Fibroblast of lung (primary cell): ENCODE measurements at places on chromosomes 12 and 14. TPM values are rescaled to one million over a fixed set of nuclear protein-coding genes. Genes with fewer than 3 reads are reported as not detected.

Gene RAN
- total RNA-seq = 409 and 445 TPM in 2 replicates

Gene CLEC7A
- not detected in 2 replicates for total RNA-seq

Gene IL22
- total RNA-seq = not detected in 2 replicates

Gene STYK1
- under 0.01 TPM in 1 of 2 replicates, not detected in the other for total RNA-seq

Gene FAM216A
- total RNA-seq = 14.9 and 16.5 TPM in 2 replicates

Gene NEMF
- 61.4 and 68.9 TPM in 2 replicates for total RNA-seq

Gene R3HDM2
- 11.3 and 21.3 TPM in 2 replicates for total RNA-seq

Gene OR4E2
- total RNA-seq = not detected in 2 replicates

Gene KCNH3
- total RNA-seq = 0.17 and 0.26 TPM in 2 replicates

Gene ANG
- 5.1 and 6.4 TPM in 2 replicates for total RNA-seq

DNA sequence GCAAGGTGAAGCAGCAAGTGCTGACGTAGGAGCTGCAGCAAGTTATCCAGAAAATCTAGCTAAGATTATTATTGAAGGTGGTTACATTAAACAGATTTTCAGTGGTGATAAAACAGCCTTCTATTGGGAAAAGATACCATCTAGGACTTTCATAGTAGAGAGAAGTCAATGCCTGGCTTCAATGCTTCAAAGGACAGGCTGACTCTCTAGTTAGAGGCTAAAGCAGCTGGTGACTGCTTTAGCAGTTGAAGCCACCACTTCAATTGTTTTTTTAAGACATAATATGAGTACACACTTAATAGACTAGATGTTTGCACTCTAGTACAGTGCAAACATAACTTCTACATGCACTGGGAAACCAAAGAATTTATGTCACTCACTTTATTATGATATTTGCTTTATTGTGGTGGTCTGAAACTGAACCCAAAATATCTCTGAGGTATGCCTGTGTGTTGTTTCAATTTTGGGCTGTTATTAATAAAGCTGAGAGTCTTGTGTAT is 1026.9 kb upstream of the FOXG1 start:
- no peaks in the 10 kb centered on the region for H3K4me1 ChIP-seq
- no peaks in the 10 kb centered on the region for H3K36me3 ChIP-seq
- H3K4me3 ChIP-seq = no peak overlapping the region

DNA sequence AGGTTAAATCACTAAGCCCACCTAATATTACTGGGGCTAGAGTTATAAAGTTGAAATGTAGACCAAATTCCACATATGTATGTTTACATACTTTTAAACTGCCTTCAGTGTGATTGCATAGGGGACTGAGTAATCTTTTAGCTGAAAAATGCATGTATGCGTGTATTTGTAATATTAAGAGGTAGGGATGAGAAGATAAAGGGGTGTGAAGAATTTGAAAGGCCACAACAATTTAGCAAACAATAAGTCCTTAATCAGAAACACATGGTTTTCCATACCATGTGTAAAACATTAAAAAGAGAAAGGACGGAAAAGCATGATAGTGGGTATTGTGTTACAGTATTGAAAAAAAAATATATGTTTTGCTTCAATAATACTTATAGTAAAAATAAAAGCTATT is 919.9 kb upstream of the FLRT2 start:
- H3K27ac ChIP-seq = no peak overlapping the region
- no peaks in the 10 kb centered on the region for H3K4me1 ChIP-seq
- H3K4me3 ChIP-seq = no peak overlapping the region
- no peak for DNase-seq

- no peak overlapping the region for H3K4me3 ChIP-seq
- no peaks in the 10 kb centered on the region for H3K4me1 ChIP-seq
- no peak overlapping the region for H3K27ac ChIP-seq
- no peaks in the 10 kb centered on the region for H3K36me3 ChIP-seq
- DNase-seq = no peak
These were observed 73.8 kb upstream of the OSBPL8 start for GRCh38 chr12:76633415-76633814.

GRCh38 chr12:53419756-53420155 is 3.9 kb upstream of the AMHR2 start:
- H3K27ac ChIP-seq = no peak overlapping the region
- H3K27me3 ChIP-seq = no peaks in the 10 kb centered on the region
- H3K4me3 ChIP-seq = no peak overlapping the region
- no peaks in the 10 kb centered on the region for H3K36me3 ChIP-seq
- no peaks in the 10 kb centered on the region for H3K4me1 ChIP-seq
- DNase-seq = no peak

- H3K36me3 ChIP-seq = no peaks in the 10 kb centered on the region
- H3K27me3 ChIP-seq = no peaks in the 10 kb centered on the region
- no peak overlapping the region for H3K4me3 ChIP-seq
- no peak for DNase-seq
These were observed 286.6 kb upstream of the KITLG start for GRCh38 chr12:88866881-88867280.

DNA sequence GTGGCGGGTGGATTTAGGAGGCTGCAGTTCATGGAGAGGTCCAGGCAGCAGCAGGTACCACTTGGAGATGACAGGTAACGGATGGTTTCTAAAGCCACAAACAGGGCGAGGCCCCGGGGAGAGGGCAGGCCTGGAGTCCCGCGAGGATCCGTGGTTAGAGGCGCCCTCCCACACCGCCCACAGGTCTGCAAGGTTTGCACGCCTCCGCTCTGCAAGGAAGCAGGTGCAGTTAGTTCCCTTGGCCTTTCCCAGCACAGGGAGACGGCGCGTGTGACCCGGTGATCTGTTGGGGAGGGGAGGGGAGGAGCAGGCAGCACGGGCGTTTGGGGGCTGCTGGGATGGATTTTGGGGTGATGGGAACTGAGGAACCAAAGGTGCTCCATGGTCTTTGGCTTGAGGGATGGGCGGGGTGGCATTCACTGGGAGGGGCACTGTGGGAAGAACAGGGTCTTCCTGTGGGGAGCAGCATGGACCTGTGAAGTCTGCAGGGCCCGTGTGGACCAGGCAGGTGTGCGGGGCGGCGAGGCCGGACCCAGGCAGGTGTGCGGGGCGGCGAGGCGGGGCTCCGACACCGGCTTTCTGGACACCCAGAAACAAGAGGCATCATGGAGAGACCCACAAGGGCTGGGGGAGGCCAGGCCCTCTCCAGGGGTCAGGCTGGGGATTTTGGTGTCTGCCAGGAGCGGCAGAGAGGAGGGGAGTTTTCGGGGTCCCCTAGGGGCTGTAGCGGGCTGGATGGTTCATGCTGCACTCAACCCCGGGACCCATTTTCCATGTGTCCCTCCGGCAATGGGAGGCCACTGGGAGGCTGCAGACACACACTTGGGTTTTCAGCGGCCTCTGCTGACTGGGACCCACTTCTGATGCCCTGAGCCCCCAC is 29.1 kb downstream of the NOC4L start:
- no peak for DNase-seq
- H3K4me1 ChIP-seq = no peaks in the 10 kb centered on the region
- peaks cover 14% of the 10 kb centered on the region for H3K27me3 ChIP-seq
- no peaks in the 10 kb centered on the region for H3K36me3 ChIP-seq
- H3K4me3 ChIP-seq = no peak overlapping the region

DNA sequence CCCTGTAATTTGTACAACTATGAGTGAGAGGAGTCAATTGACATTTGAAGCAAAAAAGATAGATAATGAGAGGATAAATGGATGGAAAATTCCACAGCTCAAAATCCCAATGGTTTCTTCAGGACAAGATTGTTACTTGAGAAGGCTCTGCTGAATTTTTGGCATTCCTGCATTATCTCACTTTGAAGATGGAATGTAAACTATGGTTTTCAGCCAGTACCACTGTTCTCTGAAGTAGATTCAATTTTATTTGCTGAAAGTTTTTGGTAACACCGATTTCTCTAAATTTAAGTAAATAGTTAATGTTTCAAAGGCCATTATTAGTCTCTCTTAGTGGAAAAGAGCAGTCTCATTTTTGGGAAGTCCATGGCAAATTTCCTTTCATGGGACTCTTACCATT is 121.9 kb upstream of the SLC38A2 start:
- no peaks in the 10 kb centered on the region for H3K36me3 ChIP-seq
- peaks cover 36% of the 10 kb centered on the region for H3K4me1 ChIP-seq
- peak overlapping the region; percentile 22 for H3K4me3 ChIP-seq
- H3K27ac ChIP-seq = peak overlapping the region; percentile 72
- no peaks in the 10 kb centered on the region for H3K27me3 ChIP-seq

- no peaks in the 10 kb centered on the region for H3K4me1 ChIP-seq
- H3K27me3 ChIP-seq = peaks cover 10% of the 10 kb centered on the region
- no peaks in the 10 kb centered on the region for H3K36me3 ChIP-seq
- H3K27ac ChIP-seq = no peak within 1 kb of the TSS
- peak within 1 kb of the TSS; percentile 47 for H3K4me3 ChIP-seq
- no peak for DNase-seq
These were observed at the start of gene PTPRO for GRCh38 chr12:15322164-15323061. PTPRO (plus strand) TSS chr12:15322508.

- H3K27me3 ChIP-seq = no peaks in the 10 kb centered on the region
- H3K27ac ChIP-seq = peak overlapping the region; percentile 24
- H3K4me1 ChIP-seq = peaks cover 24% of the 10 kb centered on the region
- no peak for DNase-seq
These were observed 6.8 kb upstream of the SYNE3 start for GRCh38 chr14:95523051-95523814.

- H3K4me3 ChIP-seq = no peak overlapping the region
- H3K4me1 ChIP-seq = no peaks in the 10 kb centered on the region
- H3K27ac ChIP-seq = no peak overlapping the region
- H3K36me3 ChIP-seq = no peaks in the 10 kb centered on the region
- no peak for DNase-seq
These were observed 2.9 kb downstream of the TMEM63C start for GRCh38 chr14:77184396-77185092.

GRCh38 chr14:37384870-37385596 is 187.3 kb downstream of the MIPOL1 start:
- no peaks in the 10 kb centered on the region for H3K36me3 ChIP-seq
- H3K4me1 ChIP-seq = no peaks in the 10 kb centered on the region
- no peak for DNase-seq
- no peak overlapping the region for H3K27ac ChIP-seq
- H3K4me3 ChIP-seq = no peak overlapping the region

DNA sequence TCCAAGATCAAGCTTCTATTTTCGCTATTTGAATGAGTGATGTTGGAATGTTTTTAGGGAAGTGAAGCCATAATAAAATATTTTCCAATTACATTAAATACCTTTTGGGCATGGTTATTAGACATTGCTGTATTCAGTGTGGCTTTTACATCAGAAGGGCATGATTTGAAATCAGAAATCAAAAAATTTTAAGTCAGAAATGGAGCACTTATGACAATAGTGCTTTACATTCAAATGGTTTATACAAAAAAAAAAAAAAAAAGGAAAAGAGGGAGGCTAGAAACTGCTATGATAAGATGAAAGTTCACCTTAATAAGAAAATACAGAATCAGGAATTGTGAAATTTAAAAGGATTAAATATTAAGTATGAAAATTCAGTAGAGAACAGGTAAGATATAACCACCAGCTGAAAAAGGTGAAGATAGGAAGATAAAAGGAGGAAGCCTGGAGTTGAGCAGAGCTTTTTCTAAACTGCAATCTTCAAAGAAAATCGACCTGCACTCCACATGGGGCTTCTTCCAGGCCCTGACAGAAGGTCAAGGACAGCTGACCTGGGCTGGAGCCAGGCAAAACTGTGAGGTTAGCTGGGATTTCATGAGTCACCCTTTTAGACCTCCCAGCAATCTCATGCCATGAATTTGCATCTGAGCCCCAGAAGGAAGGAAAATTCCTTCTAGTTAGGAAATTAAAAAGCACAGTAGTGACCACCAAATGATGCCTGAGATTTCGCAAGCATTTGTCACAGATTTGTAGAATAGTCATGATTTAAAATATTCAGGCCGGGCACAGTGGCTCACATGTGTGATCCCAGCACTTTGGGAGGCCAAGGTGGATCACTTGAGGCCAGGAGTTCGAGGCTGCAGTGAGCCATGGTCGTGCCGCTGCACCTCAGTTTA is 23.4 kb upstream of the BMP4 start:
- H3K4me3 ChIP-seq = no peak overlapping the region
- no peaks in the 10 kb centered on the region for H3K27me3 ChIP-seq
- H3K27ac ChIP-seq = no peak overlapping the region
- H3K4me1 ChIP-seq = peaks cover 3% of the 10 kb centered on the region

GRCh38 chr14:102949062-102949800 is 26.8 kb downstream of the AMN start:
- H3K4me3 ChIP-seq = no peak overlapping the region
- peak overlapping the region; percentile 14 for H3K27ac ChIP-seq
- peaks cover 51% of the 10 kb centered on the region for H3K36me3 ChIP-seq
- DNase-seq = no peak
- no peaks in the 10 kb centered on the region for H3K27me3 ChIP-seq

- H3K27ac ChIP-seq = no peak overlapping the region
- DNase-seq = peak; percentile 75
- no peak overlapping the region for H3K4me3 ChIP-seq
- no peaks in the 10 kb centered on the region for H3K4me1 ChIP-seq
- no peaks in the 10 kb centered on the region for H3K36me3 ChIP-seq
These were observed 24.3 kb downstream of the GEMIN2 start for GRCh38 chr14:39138440-39138839.

DNA sequence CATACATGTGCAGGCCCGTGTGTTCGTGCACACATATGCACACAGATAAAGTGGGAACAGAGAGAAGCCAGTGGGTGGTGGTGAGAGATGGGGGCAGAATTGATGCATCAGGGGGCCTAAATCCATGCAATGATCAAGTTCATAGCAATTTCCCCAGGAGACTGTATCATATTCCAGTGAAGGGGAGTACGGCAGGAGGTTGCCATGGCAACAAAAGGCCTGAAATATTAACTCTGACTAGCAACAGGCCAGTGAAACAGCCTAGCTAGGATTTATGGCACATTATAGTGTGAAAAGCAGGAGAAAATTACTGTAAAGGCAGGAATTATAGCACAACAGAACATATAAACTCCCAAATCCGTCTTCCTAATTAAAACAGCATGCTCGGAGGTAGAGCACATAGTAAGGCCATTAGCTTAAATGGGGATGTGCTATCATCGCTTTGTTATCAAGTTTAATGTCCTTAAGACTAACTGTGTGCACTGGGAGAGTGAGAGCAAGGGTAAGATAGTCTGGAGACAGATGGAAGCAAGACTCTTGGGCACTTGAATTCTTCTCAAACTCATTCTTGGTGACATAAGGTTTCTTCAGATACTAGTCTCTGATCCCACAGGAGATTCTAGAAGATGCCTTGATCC is 806.3 kb downstream of the DIO2 start:
- H3K4me1 ChIP-seq = no peaks in the 10 kb centered on the region
- H3K36me3 ChIP-seq = no peaks in the 10 kb centered on the region
- DNase-seq = no peak
- H3K27me3 ChIP-seq = no peaks in the 10 kb centered on the region
- no peak overlapping the region for H3K27ac ChIP-seq

GRCh38 chr12:107775093-107775721 is 703 bp downstream of the ASCL4 start:
- no peak overlapping the region for H3K4me3 ChIP-seq
- H3K27ac ChIP-seq = no peak overlapping the region
- H3K27me3 ChIP-seq = peaks cover 16% of the 10 kb centered on the region
- no peaks in the 10 kb centered on the region for H3K36me3 ChIP-seq
- no peaks in the 10 kb centered on the region for H3K4me1 ChIP-seq

GRCh38 chr12:130263996-130264395 is 73.7 kb upstream of the PIWIL1 start:
- no peak overlapping the region for H3K27ac ChIP-seq
- no peak for DNase-seq
- no peak overlapping the region for H3K4me3 ChIP-seq
- no peaks in the 10 kb centered on the region for H3K4me1 ChIP-seq
- no peaks in the 10 kb centered on the region for H3K36me3 ChIP-seq

GRCh38 chr12:45674181-45674977 is 55.1 kb upstream of the ARID2 start:
- no peaks in the 10 kb centered on the region for H3K27me3 ChIP-seq
- no peaks in the 10 kb centered on the region for H3K36me3 ChIP-seq
- peak; percentile 96 for DNase-seq
- H3K4me1 ChIP-seq = peaks cover 12% of the 10 kb centered on the region
- H3K27ac ChIP-seq = no peak overlapping the region

GRCh38 chr12:71702590-71702989 is 16.7 kb downstream of the TMEM19 start:
- no peaks in the 10 kb centered on the region for H3K4me1 ChIP-seq
- no peak overlapping the region for H3K4me3 ChIP-seq
- H3K27me3 ChIP-seq = no peaks in the 10 kb centered on the region
- no peak for DNase-seq
- no peak overlapping the region for H3K27ac ChIP-seq
- peaks cover 3% of the 10 kb centered on the region for H3K36me3 ChIP-seq
